ENCODE measurements at places on chromosomes 13 and 19. TPM values are rescaled to one million over a fixed set of nuclear protein-coding genes. Genes with fewer than 3 reads are reported as not detected.

- no peak for DNase-seq
Measured at GRCh38 chr19:2962018-2962670, 15.2 kb upstream of the TLE6 start.

DNA sequence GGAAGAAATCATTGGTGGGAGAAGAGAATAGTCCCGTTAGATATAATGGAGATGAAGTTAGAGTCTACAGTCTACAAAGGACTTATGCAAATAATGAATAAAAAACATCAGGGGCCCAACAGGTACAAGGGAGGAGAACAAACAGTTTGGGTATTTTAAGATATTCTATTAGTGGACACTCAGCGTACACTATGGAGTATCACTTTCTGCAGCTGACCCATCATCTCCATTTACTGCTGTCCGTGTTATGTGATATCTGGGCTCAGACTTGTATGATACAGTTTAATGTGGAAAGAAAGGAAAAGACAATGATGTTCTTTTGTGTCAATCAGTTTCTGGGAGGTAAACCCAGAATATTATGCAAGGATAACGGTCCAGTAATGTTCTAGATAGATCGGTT, 126.2 kb downstream of the RAB20 start:
- no peak for DNase-seq

DNA sequence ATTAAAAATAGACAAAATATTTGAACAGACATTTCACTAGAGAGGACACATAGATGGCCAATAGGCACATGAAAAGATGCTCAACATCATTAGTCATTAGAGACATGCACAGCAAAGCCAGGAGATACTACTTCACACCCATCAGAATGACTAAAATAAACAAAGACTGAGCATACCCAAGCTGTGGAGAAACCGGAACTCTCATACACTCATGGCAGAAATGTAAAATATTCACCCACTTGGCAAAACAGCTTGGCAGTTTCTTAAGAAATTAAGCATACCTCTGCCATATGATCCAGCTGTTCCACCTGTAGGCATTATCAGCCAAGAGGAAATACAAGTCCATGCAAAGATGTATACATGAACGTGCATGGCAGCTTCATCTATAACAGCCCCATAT, 213.4 kb downstream of the TSHZ3 start:
- DNase-seq = no peak

GRCh38 chr13:44575741-44576350, at the start of gene TSC22D1:
Gene TSC22D1, minus strand, starts transcription at chr13:44576330. Its CDS starts 256 bp downstream, at chr13:44576074.
- no peak for DNase-seq

DNA sequence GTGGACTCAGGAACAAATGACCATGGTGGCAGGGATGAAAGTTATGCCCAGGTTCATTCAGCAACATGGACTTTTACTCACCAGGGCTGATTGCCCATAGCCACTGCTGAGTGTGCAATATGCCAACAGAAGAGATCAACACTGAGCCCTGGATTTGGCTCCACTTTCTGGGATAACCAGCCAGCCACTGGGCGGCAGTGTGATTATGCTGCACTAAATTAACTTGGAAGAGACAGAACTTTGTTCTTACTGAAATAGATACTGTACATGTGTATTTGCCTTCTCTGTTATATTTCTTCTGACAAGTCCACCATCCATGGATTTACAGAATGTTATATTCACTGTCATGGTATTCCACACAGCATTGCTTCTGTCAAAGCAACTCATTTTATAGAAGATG, 257.4 kb downstream of the TDRD3 start:
- no peak for DNase-seq

GRCh38 chr13:32229443-32229842, 85.7 kb downstream of the ZAR1L start:
- no peak for DNase-seq

GRCh38 chr19:35267353-35267817, 1.4 kb upstream of the USF2 start:
- DNase-seq = peak; percentile 10

- no peak for DNase-seq
Measured at GRCh38 chr13:98279473-98280175, 102.6 kb upstream of the RNF113B start.

GRCh38 chr19:21317821-21318220, 11.4 kb downstream of the ZNF708 start:
- DNase-seq = no peak

DNA sequence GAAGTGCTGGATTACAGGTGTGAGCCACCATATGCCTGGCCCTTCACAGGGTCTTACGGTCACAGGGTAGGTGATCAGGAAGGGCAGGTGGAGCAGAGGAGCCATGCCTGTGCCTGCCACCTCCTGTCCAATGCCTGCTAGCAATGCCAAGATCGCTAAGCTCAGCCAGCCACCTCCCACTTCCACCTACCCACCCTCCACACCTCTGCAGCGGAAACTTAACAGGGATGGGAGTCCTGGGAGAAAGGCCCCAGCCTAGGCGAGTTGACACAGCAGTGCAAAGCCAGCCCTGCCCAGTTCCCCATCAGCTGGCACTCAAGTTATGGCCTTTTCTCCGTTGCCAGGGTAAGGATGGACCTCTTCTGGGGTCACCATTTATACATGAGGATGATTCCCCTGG, 15.9 kb upstream of the FCHO1 start:
- no peak for DNase-seq

GRCh38 chr19:46295401-46296201, 1.2 kb upstream of the HIF3A start:
- no peak for DNase-seq

DNA sequence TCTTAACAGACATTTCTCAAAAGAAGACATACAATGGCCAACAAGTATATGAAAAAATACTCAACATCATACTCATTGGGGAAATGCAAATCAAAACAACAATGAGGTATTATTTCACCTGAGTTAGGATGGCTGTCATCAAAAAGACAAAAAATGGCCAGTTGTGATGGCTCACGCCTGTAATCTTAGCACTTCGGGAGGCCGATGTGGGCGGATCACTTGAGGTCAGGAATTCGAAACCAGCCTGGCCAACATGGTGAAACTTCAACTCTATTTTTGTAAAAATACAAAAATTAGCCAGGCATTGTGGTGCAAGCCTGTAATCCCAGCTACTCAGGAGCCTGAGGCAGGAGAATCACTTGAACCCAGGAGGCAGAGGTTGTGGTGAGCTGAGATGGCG, 22.0 kb downstream of the CEACAM16 start:
- DNase-seq = no peak

DNA sequence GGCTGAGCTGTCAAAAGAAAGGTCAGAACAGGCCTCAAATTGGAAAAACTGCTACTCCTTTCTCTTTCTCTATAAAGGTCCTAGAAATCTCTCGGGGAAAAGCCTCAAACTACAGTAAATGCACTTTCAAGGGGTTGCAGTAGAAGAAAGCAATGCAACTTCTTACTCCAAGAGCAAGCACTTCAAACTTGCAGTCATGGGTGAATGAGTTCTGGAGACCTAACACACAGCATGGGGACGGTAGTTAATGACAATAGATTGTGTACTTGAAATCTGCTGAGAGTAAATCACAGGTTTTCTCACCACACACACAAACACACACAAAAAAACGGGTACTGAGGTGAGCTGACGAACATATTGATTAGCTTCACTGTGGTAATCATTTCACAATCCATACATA, 11.8 kb downstream of the TUBGCP3 start:
- no peak for DNase-seq

DNA sequence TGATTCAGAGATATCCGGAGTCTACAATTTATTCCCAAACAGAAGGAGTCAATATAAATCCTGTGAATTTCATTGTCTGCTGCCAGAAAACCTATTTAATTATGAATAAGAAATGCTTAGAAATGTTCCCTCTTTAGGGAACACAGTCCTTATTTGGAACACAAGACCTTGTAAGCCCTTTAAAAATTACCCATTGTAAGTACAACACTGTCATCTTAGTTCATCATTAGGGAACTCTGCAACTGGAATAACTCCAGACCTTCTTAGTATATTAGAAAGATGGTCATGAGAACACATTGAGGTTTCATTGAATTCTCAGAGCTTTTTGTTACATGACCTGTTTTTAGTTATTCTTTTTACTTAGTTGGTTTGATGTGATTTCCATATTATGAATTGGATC, 548.5 kb upstream of the KLF12 start:
- no peak for DNase-seq

DNA sequence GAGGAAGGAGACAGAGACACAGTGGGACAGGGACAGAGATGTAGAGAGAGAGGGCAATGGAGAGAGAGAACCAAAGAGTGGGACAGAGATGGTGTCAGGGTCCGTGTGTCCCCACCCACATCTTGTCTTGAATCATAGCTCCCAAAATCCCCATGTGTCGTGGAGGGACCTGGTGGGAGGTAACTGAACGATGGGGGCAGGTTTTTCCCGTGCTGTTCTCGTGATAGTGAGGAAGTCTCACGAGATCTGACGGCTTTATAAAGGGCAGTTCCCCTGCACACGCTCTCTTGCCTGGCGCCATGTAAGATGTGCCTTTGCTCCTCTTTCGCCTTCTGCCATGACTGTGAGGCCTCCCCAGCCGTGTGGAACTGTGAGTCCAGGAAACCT, 7.5 kb upstream of the PLA2G4C start:
- no peak for DNase-seq

DNA sequence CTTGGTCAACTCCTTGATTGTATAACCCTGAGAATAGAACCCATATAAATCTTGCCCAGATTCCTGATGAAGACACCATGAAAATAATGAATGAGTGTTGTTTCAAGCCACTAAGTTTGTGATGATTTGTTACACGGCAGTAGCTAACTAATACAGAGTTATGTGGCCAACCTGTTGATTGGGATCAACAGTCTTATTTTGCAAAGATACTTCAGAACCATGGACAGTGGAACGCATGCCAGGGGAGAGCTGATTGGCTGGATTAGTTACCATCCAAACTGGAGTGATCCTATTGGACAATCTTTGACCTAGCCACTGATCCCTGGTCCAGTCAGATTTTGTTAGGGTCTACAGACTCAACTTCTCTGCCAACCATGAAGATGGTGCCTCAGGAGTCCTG, 26.6 kb downstream of the CD70 start:
- no peak for DNase-seq

DNA sequence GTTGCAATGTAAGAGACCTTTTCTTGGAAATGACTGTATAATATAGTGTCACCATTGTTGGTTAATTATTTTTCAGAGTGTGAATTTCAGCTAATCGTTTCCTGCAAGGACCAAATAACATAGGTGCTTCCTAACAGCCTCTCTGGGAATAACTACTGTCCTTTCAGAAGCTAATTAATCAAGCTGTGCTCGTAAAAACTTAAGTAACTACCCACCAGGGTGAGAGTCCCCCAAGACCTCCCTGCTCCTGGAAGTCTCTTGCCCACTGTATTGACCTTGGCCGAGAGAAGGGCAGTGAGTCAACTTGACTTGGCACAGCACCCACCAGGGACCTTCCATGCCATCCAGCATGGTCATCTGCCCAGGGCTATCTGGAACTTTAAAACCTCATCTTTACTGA, 50.3 kb downstream of the UQCRFS1 start:
- DNase-seq = no peak

DNA sequence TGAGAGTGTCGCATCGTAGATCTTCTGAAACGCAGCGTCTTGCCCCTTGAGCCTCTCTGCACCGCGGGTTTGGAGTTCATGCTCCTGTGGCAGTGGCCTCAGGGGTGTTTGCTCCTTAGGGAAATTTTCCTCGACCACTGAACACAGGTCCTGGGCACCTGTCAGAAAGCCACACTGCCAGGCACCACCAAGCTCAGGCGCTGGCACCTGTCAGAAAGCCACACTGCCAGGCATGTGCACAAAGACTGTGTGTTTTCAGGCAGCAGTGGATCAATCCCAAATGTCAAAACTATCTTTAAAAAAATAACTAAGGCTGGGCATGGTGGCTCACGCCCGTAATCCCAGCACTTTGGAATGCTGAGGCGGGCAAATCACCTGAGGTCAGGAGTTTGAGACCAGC, 87.1 kb downstream of the ATP11A start:
- no peak for DNase-seq

DNA sequence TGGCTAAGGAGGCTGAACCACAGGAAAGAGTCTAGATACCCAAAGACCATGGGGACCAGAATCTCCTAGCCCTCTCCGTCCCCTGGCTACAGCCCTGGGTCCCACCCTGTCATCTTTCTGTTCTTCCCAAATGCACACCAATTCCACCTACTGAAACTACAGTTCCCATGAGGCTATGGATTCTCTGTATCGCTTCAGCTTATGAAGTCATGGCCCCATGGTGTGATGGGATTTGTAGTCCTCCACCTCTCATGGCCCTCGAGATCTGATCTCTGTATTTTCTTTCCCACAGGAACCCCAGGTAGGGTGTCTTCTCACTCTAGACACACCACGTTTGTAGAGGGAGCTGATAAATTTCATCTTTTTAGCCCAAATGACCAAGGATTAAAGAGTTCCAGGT, 11.8 kb downstream of the PTPRH start:
- DNase-seq = no peak

DNA sequence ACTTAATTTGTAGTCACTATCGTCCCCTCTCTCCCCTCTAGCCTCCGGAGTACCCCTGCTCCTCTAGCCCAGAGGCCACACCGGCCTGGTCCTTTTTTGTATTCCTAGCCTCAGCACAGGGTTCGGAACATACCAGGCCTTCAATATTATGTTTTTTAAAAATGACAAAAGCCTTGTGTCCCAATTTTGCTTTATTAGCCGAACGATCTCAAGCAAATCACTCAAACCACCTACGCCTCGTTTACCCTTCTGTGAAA, 463 bp upstream of the POMP start:
- no peak for DNase-seq

- no peak for DNase-seq
Measured at GRCh38 chr13:77448689-77449088, 86.8 kb upstream of the SCEL start.

DNA sequence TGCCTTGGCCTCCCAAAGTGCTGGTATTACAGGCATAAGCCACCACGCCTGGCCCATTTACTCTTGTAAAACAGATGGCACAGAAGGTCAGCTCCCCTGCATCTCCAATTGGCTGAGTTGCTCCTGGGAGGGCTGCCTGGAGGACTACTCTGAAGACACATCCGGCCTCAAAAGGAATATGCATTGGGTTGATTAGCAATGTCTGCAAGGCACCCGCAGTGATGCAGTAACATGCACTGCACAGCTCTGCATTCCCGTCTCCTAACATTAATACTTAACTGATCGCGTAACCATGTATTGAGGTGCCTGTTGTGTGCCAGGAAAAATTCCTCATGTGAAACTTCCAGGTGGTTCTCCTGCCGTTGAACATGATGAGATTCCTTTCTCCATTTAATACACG, 5.0 kb downstream of the ELAVL3 start:
- no peak for DNase-seq

DNA sequence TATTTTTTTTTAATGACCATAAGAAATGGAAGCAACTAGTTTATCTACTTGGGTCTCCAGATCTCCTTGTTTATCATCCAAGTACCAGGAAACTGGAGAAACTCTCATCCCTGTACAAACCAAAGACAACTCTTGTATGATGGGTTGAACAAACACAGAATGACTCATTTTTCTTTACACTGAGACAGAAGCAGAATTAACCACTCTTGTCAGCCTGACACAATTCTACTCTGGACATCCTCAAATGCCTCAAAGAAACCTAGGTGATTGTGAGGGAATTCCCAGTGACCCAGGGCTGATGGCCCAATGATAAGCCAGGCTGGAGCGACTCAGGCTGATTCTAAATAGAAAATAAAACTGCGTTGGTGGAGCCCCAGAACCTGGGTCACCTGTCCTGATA, 151.5 kb downstream of the ZNF737 start:
- DNase-seq = no peak

The HIPK4 gene
- 0.20 TPM for polyA plus RNA-seq

The PDX1 gene
- not detected for polyA plus RNA-seq

The NCAN gene
- polyA plus RNA-seq = not detected

The METTL21C gene
- not detected for polyA plus RNA-seq

The IZUMO2 gene
- not detected for polyA plus RNA-seq

The FAM124A gene
- 5.9 TPM for polyA plus RNA-seq

The KCNRG gene
- 0.68 TPM for polyA plus RNA-seq

The LHB gene
- not detected for polyA plus RNA-seq
